Stimulated activated CD8-positive, alpha-beta memory T cell treated with anti-CD3 and anti-CD28 coated beads, Interleukin-12 subunit alpha, Interleukin-12 subunit beta, amount 100 ng/mL, for 4 hours (primary cell): ENCODE measurements at places on chromosomes 12 and 14.

DNA sequence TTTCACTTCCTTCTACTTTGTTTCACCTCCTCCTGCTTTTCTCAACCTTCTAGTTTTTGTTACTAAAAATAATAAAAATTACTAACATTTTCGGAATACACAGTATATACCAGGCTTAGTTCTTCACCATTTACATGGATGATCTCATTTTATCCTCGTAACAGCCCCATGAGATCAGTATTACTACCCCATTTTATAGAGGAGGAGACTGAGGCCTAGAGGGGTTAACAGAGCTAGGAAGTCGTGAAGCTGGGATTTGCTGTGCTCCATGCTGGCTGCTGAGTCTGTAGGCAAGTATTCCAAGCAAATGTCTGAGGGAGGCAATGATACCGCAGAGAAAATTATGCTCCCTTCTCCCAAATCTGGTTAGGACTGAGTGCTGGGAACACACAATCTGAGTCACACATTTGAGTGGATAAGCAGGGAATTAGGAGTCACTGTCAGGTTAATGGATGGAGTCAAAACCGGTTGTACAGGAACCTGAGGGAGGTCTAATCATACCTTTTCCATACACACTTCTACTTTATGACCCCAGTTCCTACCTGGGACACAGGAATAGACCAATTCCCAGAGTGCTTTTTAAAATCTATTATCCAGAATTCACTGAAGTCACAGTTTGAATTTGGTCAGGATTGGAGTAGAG lies 51.1 kb downstream of the ZFYVE26 start:
- DNase-seq, result no peak

GRCh38 chr14:68147303-68147702 lies 327.7 kb downstream of the RAD51B start:
- DNase-seq, result no peak

- DNase-seq, result no peak
Observed at GRCh38 chr12:109489016-109489954, 11.9 kb downstream of the UBE3B start.

GRCh38 chr12:72547573-72547972 lies 275.4 kb downstream of the TRHDE start:
- DNase-seq, result no peak

GRCh38 chr12:20000229-20000849 lies 368.0 kb upstream of the PDE3A start:
- no peak for DNase-seq

DNA sequence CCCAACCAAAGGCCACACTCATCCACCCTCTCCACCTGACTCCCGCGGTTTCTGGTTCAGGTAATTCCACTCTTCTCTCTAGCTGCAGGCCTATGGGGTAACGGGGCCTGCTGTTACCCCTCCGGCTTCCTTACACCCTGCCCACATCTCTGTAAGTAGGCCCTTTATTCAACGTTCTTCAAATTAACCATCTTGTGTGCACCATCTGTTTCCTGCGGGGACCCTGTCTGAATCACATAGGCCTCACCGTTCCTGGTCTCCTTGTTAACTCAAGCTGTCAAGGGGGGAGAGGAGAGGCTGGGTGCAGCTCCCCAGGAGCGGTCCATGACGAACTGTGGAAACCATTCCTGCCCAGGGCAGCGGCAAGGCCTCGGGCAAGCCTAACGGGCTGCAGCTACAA lies 9.3 kb upstream of the DLK1 start:
- DNase-seq, result no peak
